ENCODE measurements at places on chromosomes 11 and 22.

DNA sequence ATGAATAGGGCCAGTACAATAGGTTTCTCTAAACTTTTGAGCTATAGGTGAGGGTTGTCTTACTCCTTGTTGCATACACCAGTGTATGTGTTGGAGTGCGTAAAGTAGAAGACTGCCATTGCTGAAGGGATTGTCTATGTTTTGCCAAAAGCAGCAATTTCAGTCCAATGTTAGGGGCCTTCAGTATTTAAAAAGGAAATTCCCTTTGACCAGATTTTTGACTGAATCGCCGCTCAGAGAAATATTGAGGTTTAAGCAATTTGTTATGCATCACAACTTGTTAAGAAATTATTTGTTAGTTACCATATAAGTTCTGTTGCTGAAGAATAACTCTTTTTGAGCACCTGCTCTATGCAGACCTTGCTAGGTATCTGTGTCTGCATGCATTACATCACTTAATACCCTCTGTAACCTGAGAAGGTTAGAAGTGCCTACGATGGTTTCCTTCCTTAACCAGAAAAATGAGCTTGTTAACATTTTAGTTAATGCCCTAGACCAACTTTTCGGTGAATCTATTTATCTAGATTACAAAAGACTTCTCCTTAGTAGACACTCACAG is 33.9 kb downstream of the MMP20 start:
- DNase-seq, result no peak
- no peak overlapping the region for H3K27ac ChIP-seq
- H3K27me3 ChIP-seq, result no peaks in the 10 kb centered on the region
- no peaks in the 10 kb centered on the region for H3K36me3 ChIP-seq

DNA sequence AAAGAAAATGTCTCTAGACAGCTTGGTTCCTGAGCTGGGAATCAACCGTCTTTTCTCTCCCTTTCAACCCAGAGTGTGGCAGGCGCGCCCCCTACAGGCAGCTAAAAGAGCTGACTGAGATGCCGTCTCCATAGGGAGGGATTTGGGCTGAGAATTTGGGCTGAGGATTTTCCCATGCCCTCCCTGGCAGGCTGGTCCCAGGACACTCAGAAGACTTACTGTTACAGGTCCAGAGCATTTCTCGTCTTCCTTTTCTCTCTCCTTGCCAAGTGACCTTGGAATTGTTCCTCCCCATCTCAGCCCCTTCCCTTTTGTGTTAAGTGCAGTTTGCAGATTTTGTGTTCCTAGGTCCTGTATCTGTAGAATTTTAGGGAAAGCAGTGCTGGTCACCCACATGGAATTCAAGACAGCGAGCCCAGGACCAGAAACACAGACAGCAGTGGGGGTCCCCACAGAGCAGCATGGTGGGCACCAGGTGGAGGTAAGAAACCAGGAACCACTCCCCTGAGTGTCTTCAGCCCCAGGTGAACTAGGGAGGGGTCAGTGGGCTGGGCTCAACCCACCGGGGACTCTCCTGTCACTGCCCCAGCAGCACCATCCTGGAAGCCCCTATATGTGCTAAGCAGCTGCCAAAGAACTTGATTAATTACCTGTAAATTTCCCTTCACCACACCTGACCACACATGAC is 9.9 kb upstream of the IGLL5 start:
- H3K4me1 ChIP-seq, result no peaks in the 10 kb centered on the region
- H3K36me3 ChIP-seq, result no peaks in the 10 kb centered on the region
- peaks cover 4% of the 10 kb centered on the region for H3K27me3 ChIP-seq
- no peak overlapping the region for H3K27ac ChIP-seq

DNA sequence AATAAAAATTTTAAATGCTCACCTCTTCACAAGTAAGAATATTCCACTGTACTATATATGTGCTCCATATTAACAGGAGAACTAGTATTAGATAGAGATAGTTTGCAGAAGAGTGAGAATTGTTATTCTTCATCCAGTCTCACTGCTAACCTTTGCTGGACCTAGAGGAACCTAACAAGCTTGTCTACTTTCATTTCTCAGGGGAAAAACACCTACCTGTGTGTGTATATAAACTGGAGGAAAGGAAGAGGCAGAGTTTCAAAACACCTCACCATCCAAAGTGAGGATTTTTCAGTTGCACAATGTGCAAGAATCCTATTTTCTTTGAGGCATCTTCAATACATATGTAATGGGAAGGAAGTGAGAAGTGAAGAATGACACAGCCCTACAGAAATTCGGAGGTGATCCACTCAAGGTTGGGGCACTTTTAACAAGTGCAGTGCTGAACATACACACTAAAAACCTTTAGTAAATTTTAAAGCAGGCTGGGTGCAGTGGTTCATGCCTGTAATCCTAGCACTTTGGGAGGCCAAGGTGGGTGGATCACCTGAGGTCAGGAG is 52.4 kb downstream of the SYTL2 start:
- no peak overlapping the region for H3K4me3 ChIP-seq
- no peaks in the 10 kb centered on the region for H3K27me3 ChIP-seq
- peaks cover 12% of the 10 kb centered on the region for H3K4me1 ChIP-seq
- no peaks in the 10 kb centered on the region for H3K36me3 ChIP-seq

GRCh38 chr11:118227865-118228785 is 3.3 kb upstream of the JAML start:
- no peak overlapping the region for H3K4me3 ChIP-seq
- no peaks in the 10 kb centered on the region for H3K36me3 ChIP-seq
- no peaks in the 10 kb centered on the region for H3K4me1 ChIP-seq
- H3K27ac ChIP-seq, result no peak overlapping the region

DNA sequence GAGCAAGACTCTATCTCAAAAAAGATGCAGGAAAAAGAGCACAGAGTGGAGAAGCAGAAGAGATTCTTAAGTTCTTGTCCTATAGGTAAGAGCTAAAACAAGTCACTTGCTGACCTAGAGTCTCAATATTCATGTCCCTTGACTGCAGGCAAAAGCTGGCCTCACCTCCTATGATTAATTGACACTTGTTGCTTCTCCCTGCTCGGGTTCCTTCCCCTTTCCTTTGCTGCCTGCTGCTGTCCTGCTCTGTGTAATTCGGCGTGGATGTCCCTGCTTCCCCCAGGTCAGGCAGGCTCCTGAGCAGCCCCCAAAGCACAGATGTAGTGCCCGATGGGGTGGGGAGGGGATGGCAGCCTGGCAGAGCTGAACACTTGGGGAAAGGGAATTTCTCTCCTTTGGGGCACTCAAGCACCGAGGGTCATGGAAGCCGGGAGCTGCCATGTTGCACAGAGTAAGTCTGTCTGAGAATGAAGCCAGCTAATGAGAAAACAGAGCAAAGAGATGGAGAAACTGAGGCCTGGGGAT is 60.8 kb upstream of the NUP50 start:
- peaks cover 7% of the 10 kb centered on the region for H3K27me3 ChIP-seq
- H3K27ac ChIP-seq, result no peak overlapping the region
- DNase-seq, result no peak
- H3K4me1 ChIP-seq, result peaks cover 7% of the 10 kb centered on the region
- no peaks in the 10 kb centered on the region for H3K36me3 ChIP-seq
- no peak overlapping the region for H3K4me3 ChIP-seq

DNA sequence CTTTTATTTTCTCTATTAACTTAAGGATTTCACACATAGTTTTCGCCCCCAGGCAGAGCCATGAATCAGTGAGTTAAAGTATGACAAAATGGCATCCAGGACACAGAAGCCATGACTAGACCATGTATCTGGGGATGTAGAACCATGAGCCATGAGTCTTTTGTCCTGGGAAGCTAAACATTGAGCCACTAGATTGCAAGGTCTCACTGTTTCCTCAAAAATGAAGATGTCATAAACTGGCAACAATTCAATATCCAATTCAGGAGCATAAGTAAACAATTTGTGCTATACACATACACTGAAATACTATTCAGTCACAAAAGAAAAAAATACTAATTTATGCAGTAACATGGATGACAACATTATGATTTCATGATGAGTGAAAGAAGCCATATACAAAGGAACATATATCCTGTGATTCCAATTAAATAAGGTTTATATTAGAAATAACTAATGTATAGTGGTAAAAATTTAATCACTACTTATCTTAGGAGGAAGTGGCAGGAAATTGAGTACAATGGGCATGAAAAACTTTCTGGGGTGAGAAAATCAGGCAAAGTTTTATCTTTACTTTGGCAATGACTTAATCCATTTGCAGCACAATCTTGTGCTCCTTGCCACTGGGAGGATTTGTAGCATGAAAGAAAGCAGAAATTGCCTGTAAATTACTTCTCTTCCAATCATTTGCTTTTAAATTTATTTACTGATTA is 28.5 kb upstream of the CARD16 start:
- H3K36me3 ChIP-seq, result no peaks in the 10 kb centered on the region
- no peak for DNase-seq
- H3K4me3 ChIP-seq, result no peak overlapping the region
- no peak overlapping the region for H3K27ac ChIP-seq
- H3K27me3 ChIP-seq, result no peaks in the 10 kb centered on the region

DNA sequence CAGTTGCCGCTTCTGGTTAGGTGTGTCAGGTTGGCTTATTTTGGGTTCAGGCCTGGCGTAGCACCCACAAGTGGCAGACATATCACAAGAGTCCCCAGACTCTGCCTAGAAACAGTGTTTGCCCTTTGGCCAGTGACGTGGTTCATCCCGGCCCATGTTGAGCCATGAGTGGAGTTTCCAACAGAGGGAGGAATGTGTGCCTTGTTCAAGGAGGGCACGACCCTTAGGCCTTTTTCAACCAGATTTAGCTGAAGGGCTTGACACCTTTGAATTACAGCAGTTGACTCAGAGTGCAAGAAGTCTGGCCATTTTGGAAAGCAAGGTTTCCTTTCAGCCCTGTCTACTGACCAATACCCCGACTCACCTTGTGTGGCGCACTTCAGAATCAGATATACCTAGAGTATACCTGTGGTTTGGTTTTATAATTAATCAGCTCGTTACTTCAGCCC is 15.1 kb upstream of the AIFM3 start:
- H3K27ac ChIP-seq, result no peak overlapping the region
- H3K36me3 ChIP-seq, result peaks cover 31% of the 10 kb centered on the region
- DNase-seq, result no peak
- no peaks in the 10 kb centered on the region for H3K27me3 ChIP-seq
